Prostate gland (tissue), 2 donors: ENCODE measurements at places on chromosomes 11 and 22. TPM values are rescaled to one million over a fixed set of nuclear protein-coding genes. Genes with fewer than 3 reads are reported as not detected.

NCR3LG1 gene
- total RNA-seq = 5.9 TPM

PKDREJ gene
- total RNA-seq = not detected

PHF21B gene
- total RNA-seq = 9.7 TPM

GRCh38 chr11:474914-475506 lies 24.9 kb downstream of the PTDSS2 start:
- H3K4me1 ChIP-seq = peaks cover 3% of the 10 kb centered on the region
- no peaks in the 10 kb centered on the region for H3K36me3 ChIP-seq
- H3K4me3 ChIP-seq = no peak overlapping the region

- H3K4me3 ChIP-seq = no peak overlapping the region
- no peaks in the 10 kb centered on the region for H3K36me3 ChIP-seq
- no peaks in the 10 kb centered on the region for H3K27me3 ChIP-seq
- no peak overlapping the region for H3K27ac ChIP-seq
These were observed 317.9 kb downstream of the CTTN start for GRCh38 chr11:70716216-70716615.

DNA sequence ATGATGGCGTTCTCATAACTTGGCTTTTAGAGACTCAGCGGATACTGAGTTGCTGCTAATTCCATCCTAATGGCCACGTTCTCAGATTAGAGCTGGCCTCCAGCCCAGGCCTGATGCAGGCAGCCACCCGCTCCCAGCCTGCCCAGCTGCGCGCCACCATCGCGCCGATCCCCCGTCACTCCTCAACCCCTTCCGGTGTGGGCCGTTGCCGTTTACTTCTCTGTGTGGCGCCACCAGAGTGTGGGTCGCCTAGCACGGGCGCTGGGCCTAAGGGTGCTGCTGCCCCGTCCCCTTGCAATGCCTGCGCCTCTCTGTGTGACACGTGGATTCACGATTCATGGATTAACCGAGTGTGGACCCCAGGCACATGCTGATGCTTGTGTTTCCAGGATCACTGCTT lies 1116.0 kb downstream of the BRD1 start:
- H3K4me1 ChIP-seq = no peaks in the 10 kb centered on the region
- no peaks in the 10 kb centered on the region for H3K36me3 ChIP-seq
- H3K27me3 ChIP-seq = no peaks in the 10 kb centered on the region
- no peak overlapping the region for H3K27ac ChIP-seq

GRCh38 chr11:39268176-39268690 lies 2191.2 kb downstream of the LRRC4C start:
- H3K4me1 ChIP-seq = no peaks in the 10 kb centered on the region
- DNase-seq = no peak
- H3K36me3 ChIP-seq = no peaks in the 10 kb centered on the region
- H3K27ac ChIP-seq = no peak overlapping the region

DNA sequence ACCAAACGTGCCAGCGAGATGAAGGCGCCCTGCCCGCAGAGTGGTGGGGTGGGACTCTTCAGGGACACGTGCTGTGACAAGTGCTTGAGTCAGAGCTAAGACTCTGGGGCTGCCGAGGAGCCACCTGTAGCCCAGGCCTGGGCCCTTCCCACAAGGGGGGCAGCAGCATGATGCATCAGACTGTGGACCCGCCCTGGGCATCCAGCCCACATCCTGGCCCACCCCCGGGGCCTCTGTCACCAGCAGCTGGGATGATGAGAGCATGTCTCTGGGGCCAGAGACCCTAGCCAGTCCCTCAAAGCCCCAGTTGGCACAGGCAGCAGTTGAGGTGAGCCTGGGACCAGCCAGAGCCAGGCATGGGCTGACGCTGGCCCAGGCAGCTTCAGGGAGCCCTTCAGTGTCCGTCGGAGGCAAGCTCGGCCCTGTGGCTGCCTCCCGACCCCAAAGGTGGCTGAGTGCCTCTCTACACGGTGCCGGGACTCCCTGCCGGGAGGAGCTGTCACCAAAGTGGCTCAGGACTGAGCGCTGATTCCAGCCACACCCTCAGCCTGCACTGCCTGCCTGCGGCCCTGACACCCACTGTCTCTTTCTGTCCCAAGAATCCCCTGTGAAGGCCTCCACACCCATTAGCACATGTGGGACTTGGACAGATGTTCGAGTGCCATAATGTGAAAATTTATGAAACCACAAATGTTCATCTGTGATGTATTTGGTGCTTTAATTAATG lies 41.3 kb downstream of the CDKN1C start:
- no peak overlapping the region for H3K4me3 ChIP-seq
- DNase-seq = no peak
- no peak overlapping the region for H3K27ac ChIP-seq
- H3K36me3 ChIP-seq = no peaks in the 10 kb centered on the region
- no peaks in the 10 kb centered on the region for H3K4me1 ChIP-seq

DNA sequence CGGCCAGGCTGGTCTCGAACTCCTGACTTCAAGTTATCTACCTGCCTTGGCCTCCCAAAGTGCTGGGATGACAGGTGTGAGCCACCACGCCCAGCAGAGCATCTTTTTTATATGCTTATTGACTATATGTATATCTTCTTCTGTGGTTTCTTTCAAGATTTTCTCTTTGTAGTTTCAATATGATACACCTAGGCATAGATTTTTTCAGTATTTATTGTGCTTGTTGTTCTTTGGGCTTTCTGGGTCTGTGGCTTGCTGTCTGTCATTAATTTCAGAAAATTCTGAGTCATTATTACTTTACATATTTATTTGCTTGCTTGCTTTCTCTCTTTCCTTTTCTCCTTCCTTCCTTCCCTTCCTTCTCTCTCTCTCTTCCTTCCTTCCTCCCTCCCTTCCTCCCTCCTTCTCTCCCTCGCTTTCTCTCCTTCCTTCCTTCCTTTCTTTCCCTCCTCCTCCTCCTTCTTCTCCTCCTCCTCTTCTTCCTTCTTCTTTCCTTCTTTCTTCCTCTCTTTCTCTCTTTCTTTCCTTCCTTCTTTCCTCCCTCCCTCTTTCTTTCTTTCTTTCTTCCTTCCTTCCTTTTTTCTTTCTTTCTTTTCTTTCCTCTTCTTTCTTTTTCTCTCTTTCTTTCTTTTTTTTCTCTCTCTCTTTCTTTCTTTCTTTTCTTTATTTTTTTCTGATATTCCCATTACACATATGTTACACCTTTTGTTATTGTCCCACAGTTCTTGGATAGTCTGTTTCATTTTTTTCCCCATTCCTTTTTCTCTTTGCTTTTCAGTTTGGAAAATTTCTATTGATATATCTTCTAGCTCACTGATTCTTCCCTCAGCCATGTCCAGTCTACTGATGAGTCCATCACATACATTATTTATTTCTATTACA lies 10.9 kb upstream of the DCHS1 start:
- no peaks in the 10 kb centered on the region for H3K4me1 ChIP-seq
- no peaks in the 10 kb centered on the region for H3K27me3 ChIP-seq
- H3K36me3 ChIP-seq = no peaks in the 10 kb centered on the region
- DNase-seq = no peak
